ENCODE measurements at places on chromosomes 13 and 19.

DNA sequence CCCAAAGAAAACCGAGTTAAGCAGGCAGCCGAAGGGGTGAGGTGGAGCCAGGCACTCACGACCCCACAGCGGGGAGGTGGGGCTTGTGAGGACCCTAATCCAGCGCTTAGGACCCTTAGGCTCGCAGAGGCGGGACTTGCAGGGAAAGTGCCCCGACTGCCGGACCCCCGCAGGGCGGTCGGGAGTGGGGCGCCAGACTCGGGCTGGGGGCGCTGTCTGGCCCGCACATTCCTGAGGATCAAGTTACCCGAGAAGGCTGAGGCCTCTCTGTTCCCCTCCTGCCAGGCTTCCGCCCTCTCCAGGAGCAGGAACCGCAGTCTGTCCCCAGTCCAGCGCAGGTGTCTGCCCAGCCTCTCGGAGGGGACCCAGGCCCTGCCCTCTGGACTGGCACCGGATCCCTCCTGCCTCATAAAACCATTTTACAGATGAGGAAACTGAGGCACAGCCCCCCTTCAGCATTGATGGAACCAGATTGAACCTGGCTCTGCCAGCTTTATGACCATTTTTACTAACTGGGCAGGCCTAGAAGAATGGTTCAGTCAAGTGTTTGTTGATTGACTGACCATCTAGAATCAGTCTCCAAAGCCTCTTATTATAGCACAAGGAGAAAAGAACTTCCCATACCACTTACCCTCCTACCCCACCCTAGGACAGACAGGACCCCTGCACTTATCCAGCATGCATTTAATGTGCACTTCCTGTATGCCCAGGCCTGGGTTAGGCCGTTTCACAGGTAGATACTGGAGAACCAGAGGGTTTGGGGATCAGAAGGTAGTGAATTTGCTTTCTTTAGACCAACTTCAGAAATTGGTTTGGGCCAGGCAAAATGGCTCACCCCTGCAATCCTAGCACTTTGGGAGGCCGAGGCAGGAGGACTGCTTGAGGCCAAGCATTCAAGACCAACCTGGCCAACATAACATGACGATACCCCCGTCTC, 6.7 kb upstream of the JUND start:
- no peak for DNase-seq

- DNase-seq, result no peak
Measured at GRCh38 chr19:711254-711653, 2.5 kb downstream of the PALM start.

DNA sequence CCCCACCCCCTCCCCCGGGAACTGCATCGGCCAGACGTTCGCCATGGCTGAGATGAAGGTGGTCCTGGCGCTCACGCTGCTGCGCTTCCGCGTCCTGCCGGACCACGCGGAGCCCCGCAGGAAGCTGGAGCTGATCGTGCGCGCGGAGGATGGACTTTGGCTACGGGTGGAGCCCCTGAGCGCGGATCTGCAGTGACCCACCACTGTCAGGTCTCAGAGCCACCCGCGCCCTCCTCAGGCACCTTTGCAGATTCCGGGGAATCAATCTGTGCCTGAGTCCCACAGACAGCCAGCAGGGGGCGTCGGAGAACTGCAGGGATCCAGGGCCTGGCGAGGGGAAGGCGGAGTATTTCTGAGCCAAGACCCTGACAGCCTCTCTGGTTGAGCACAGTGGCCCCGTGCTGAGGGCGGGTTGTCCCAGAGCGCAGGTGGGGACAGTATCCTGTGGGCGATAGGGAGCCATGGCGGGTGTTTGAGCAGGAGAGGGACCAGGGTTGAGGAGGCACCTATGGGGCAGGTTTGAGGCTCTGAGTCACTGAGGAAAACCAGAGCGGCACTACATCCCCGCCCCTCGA, 30.4 kb upstream of the CYP4F8 start:
- DNase-seq, result peak; percentile 76

- DNase-seq, result no peak
Measured at GRCh38 chr19:3670796-3671679, 29.2 kb downstream of the PIP5K1C start.

DNA sequence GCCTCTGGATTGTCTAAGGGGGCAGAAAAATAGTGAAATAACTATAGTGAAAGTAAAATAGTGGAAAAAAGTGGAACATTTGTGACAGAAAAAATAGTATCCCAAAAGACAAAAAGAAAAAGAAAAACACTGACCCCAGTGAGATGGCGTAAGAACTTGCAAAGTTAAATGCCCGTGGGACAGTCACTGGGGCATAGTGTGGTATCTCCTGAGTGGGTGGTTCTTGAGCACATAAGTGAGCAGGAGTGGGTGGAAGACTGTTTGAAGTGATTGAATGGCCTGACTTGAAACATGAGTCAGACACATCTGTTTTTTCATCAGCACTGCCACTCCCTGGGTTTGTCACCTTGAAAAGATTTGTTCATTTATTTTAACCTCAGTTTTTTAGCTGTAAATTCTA, 2.5 kb downstream of the ZNF430 start:
- peak; percentile 17 for DNase-seq

DNA sequence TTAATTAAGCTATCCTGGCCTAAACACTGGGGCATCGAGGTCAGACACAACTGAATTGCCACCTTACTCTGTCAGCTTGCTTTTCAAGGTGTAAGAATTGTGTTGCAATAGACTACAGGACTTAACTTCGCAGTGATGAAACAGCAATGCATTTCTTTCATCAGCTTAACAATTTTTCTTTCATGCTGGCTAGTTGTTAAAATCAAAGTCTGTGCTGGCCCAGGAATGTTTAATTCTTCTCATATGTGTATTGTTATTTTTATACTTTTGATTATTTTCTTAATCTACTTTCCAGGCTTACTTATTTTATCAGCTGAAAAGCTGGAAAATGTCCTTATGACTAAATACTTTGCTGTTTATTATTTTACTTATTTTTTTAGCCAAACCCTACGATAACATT, 79.7 kb downstream of the EFNB2 start:
- no peak for DNase-seq

DNA sequence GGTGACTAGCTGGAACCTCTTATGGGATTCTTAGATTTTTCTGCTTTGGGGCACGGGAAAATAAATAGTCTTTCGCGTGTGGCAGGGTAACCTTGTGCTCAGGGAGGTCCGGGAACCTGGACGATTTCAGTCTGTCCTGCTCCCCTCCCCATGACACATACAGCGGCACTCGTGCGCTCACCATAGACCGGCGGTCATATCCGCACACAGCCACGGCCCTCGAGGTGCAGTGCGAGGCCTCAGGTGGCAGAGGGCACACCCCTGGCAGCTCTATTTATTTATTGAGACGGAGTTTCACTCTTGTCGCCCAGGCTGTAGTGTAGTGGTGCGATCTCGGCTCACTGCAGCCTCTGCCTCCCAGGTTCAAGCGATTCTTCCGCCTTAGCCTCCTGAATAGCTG, 3.0 kb downstream of the ONECUT3 start:
- no peak for DNase-seq

DNA sequence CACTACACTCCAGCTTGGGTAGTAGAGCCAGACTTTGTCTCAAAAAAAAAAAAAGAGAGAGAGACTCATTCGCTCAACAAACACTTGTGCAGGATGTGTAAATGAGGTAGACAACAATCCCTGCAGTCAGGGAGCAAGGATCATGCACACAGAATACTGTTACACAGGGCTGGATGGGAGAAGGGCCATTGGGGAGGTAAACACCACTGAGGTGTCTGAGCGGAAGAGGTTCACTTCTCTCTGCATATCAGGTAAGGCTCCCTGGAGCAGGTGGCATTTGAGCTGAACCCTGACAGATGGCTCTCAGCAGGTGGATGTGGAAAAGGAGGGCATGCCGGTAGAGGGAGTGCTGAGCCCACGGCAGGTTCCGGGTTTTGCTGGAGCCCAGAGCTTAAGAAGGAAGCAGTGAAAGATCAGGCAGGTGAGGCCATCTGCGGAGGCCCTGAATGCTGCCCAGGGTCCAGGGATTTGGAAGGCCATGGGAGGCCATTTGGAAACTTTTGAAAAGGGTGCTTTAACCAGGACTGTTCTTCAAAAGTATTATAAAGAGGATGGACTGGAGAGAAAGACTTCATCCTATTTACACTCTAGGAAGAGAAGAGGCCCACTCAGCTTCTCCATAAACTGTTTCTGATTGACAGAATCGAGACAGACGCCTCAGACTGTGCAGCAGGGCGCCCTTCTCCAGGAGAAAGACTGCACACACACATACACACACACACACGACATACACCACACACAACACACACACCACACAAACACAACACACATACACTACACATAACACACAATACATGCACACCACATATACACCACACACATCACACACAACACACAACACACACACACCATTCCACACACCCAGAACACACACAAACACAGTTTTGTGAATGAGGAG, 199.4 kb downstream of the USP12 start:
- peak; percentile 10 for DNase-seq

Measured in DND-41 (cell line).